ENCODE measurements at places on chromosomes 11 and 22.

- no peak for DNase-seq
These were observed 240.5 kb upstream of the FAT3 start for GRCh38 chr11:91984033-91984584.

GRCh38 chr11:15418921-15419320 is 304.2 kb downstream of the INSC start:
- no peak for DNase-seq

DNA sequence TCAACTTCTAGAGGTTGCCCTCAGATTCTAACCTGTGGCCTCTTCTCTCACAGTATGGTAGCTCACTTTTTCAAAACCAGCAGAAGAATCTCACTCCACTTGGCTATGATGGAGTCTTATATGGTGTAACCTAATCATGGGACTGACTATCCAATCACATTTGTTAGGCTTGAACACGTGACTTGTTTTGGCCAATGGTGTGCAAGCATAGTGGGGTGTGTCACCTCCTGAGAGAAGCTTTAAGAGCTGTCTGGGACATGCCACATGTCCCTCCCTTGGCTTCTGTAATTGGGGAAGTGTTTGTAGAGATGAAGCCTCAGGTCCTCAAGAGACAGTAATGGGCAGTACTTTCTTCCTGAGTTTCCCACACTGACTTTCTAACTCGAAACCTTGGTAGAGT is 12.8 kb upstream of the SMIM38 start:
- no peak for DNase-seq

DNA sequence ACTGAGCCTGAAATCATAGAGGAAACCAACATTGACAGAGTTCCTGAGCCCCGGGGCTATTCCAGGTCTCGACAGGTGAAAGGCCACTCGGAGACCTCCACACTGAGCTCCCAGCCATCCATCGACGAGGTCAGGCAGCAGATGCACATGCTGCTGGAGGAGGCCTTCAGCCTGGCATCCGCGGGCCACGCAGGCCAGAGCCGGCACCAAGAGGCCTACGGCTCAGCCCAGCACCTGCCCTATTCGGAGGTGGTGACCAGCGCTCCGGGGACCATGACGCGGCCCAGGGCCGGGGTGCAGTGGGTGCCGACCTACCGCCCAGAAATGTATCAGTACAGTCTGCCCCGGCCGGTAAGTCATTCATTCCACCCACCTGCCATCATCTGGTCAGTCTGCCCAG is 54.9 kb downstream of the C11orf91 start:
- DNase-seq = no peak

DNA sequence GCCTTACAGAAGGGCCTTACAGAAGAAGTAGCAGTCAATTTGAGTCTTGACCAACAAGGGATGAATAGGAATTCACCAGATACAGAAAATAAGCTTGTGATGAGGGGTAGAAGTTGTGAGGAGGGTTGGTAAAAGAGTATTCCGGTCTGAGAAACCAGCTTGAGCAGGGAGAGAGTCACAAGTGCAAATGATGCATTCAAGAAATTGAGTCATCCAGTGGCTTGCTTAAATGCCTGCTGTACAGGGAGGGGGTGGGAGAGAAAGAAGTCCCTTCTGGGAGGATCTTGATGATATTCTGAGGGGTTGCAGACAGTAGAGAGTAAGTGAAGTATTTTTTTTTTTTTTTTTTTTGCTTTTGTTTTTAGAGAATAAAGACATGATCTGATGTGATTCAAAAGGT is 9.2 kb downstream of the CCKBR start:
- DNase-seq = no peak

DNA sequence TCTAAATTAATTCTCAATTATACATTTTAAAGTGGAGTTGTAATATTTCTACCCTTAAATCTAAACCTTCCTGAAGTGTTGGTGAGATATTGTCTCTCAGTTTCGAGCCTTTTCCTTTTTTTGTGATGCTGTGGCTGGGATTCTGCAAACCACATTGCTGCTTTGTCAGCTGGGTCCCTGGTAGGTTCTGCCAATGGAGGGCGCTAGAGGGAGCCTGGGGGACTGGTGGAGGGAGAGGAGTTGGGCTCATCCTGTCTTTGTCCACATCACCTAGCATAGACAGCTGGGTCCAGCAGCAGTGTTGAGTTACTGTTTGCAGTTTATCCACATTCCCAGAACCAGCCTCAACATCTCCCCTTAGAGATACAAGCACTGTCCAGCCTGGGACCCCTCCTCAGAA is 41.0 kb downstream of the TRAF6 start:
- DNase-seq = peak; percentile 36

DNA sequence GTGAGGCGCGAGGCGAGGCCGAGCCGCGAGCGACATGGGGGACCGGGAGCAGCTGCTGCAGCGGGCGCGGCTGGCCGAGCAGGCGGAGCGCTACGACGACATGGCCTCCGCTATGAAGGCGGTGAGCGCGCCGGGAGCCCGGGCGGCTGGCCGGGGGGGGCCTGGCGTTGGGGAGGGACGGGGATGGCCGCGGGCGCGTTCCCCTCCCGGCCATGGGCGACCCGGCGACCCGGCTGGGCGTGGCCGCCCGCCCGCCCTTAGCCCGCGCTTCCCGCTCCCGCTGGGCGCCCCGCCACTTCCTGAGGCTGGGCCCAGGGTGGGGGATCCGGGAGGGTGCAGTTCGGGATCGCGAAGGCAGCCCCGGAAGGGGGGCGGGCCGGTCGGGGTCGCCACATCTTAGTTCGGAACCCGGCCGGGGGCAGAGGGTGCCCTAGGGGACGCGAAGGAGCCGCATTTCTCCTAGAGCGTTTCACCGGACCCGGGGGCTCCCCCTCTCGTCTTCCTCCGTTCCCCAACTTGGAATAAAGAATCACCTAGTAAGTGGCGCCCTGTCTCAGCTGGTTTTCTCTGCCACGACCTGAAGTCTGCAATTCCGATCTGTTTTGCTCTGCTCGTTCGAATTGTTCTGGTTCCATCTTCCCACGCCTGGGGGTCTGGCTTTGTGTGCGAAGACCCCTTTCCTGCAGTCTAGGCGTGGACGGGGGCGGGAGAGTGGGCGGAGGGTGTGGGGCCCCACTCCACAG is 536 bp downstream of the YWHAH start:
- peak; percentile 52 for DNase-seq

DNA sequence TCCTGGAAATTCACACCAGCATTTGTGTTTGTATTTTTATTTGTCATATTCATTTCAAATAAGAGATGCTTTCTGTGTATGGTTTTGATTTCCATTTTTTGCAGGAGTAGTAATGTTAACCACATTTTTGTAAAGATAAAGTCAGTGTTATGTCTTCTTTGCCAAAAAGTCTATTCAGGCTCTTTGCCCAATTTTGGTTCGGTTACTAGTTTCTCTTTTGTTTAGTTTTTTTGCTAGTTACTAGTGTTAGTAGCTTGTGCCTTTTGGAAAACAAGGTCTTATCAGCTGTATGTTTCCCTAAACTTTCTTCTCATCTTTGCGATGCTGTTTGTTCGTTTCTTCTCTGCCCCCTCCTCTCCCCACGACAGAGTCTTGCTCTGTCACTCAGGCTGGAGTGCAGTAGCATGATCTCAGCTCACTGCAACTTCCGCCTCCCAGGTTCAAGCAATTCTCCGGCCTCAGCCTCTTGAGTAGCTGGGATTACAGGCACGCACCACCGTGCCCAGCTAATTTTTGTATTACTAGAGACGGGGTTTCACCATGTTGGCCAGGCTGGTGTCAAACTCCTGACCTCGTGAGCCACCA is 112.3 kb upstream of the GRK3 start:
- DNase-seq = no peak

DNA sequence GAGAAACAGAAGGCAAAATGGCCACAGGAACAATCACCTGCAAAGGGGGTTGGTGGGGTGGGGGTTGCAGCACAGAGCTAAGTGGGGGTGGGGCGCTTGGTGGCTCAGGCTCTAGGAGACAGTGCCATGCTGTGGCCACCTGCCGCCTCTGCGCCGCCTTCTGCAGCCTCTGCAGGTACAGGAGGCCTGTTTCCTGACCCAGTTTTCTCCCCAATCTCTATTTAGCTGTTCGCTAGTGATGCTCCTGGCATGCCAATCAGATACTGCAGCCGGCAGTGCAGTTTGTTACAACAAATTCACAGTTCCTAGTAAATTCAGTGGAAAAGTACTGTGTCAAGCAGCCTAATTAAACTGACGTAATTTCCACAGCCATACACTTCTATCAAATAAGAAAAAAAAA is 106.4 kb downstream of the SERGEF start:
- DNase-seq = peak; percentile 34

GRCh38 chr11:130383344-130384211 is 44.8 kb downstream of the ADAMTS8 start:
- no peak for DNase-seq

- DNase-seq = no peak
These were observed 9.9 kb upstream of the GNB1L start for GRCh38 chr22:19864538-19865106.

- DNase-seq = no peak
These were observed 39.9 kb downstream of the PTPRJ start for GRCh38 chr11:48020092-48020755.

- DNase-seq = no peak
These were observed 78.4 kb downstream of the BRD1 start for GRCh38 chr22:49749227-49749626.

DNA sequence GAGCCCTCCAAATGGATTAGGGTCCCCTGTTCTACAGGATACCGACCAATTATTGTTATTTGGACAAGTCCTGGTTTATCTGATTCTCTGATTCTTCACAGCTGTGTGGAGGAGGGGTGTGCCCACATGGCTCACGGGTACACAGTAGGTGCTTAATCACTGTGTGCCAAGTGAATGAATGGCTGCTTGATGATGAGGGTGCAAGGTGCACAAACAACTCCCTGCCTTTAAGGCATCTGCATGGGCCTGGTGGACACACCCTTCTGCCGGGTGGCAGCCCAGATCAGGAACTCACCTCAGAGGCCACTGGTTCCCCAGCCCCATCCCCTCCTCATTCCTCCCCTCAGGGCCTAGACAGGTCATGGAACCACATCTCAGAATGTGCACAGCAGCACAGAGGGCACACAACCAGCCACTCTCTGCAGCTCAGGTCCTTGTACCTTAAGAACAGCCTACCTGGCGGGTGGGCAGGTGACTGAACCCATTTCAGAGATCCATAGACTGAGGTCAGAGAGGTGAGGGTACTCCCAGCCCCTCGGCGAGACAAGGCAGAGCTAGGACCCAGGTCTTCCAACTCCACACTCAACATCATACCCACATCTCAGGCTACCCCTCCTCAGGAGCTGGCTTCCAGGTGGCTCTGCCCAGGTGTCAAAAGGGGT is 50.3 kb downstream of the SHANK2 start:
- DNase-seq = no peak

GRCh38 chr11:115330684-115331482 is 173.3 kb downstream of the CADM1 start:
- no peak for DNase-seq

DNA sequence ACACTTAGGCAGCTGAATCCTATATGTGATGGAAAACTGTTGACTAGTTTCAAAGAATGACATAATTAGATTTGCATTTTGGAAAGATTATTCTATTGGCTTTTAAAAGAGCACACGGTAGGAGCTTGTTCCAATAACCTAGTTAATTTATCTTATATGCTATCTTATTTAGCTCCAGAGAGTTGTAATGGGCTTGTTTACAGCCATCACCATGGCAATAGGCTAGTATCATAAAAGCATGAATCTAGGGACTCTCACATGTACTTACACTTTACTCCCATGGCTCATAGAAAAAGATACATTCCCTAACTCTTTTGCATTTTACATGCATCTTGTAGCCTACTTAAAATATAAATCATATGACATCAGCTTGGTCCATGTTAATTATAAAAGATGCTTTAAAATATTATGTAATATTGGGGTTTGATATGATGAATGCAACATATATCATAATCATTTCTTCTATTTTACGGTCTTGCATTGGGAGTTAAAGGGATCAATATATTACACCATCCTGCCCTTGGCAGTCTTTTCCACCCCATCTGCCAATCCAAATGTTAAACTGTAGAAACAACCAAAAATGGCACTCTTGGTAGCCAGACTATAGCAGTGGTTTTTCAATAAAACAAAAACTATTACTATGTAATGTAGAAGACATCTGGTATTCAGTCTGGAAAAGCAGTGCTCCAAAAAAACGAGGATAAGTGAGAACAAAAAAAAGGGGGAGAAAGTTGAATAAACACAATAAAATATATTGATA is 2254.0 kb downstream of the LRRC4C start:
- DNase-seq = no peak

GRCh38 chr11:12200991-12201985 is 90.9 kb downstream of the MICAL2 start:
- no peak for DNase-seq

GRCh38 chr22:46875089-46875488 is 112.6 kb downstream of the TBC1D22A start:
- DNase-seq = no peak

GRCh38 chr11:57868491-57868890 is 106.9 kb downstream of the CTNND1 start:
- no peak for DNase-seq

DNA sequence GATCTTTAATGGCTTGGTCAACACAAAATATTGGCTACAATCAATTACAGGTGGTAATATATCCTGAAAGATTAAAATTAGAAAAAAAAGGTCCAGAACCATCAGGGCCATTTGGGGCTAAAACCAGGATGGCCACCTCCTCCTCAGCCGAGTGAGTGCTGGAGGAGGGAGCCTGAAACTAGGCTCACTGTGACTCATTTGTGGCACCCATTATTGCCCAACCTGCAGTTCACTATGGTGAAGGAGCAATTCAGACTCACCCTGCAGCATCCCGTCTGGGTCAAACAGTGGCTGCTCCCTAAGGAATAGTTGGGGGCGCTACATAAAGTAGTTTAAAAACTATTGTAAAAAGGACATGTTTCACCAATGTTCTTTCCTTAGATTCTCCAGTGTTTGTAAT is 60.7 kb downstream of the GLYATL1 start:
- DNase-seq = no peak

DNA sequence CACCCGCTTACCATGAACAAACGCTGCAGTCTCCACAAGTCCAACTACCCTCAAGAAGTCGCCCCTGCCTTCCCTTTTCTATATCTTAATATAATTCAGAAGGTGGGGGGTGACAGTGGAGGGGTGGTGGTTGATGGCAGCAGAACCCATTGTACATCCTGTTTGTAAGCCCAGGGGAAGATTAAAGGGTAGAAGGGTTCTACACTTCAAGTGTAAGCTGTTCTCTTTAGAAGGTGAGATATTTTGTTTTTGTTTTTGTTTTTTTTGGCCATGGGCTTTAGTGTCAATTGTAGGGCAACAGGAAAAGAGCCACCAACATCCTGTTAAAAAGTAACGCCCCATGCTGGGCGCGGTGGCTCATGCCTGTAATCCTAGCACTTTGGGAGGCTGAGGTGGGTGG is 34.9 kb upstream of the RRAS2 start:
- no peak for DNase-seq

Measured in HEK293T (cell line).